ENCODE measurements at places on chromosomes 5 and 9.

GRCh38 chr5:67795781-67796477 is 419.6 kb upstream of the PIK3R1 start:
- DNase-seq: no peak

- DNase-seq: no peak
These were observed 217.9 kb upstream of the KLF4 start for GRCh38 chr9:107707428-107707837.

DNA sequence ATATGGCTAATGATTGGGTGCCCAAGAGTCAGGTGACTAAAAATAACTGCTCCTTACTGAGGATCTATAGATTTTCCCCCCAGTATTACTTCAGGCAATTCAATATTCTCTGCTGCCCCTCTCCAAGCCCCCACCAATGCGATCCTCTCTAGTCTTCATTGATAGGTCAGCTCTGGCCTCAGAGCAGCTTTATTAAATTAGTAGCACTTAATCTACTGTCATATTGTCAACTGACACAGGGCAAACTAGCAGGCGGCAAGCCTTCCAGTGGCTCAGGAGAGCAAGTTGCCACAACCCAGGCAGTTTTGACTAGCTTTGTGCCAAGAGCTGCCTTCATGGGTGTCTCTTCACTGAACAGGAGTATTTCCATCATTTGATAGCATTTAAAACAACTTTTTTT is 462.9 kb downstream of the BNC2 start:
- no peak for DNase-seq

GRCh38 chr5:34765662-34766061 is 73.3 kb upstream of the TTC23L start:
- no peak for DNase-seq

DNA sequence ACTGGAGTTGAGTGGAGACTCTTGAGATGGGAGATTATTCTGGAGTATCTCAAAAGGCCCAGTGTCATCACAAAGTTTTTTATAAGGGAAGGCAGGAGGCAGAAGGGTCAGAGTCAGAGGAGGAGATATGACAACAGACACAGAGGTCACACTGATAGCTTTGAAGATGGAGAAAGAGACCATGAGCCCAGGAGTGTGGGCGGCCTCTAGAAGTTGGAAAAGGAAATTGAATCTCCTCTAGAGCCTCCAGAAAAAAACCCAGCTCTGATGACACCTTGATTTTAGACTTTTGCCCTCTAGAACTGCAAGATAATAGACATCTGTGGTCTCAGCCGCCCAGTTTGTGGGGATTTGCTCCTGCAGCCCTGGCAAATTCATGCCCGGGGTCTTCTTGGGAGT is 64.8 kb upstream of the SPTLC1 start:
- no peak for DNase-seq

GRCh38 chr9:87713278-87713987 is 12.5 kb upstream of the CTSL start:
- no peak for DNase-seq

- DNase-seq: no peak
These were observed 21.2 kb downstream of the UBAP1 start for GRCh38 chr9:34200092-34200491.

- DNase-seq: no peak
These were observed 88.2 kb upstream of the NR3C1 start for GRCh38 chr5:143491646-143492045.

- no peak for DNase-seq
These were observed 19.4 kb upstream of the RHOBTB3 start for GRCh38 chr5:95711501-95712346.

DNA sequence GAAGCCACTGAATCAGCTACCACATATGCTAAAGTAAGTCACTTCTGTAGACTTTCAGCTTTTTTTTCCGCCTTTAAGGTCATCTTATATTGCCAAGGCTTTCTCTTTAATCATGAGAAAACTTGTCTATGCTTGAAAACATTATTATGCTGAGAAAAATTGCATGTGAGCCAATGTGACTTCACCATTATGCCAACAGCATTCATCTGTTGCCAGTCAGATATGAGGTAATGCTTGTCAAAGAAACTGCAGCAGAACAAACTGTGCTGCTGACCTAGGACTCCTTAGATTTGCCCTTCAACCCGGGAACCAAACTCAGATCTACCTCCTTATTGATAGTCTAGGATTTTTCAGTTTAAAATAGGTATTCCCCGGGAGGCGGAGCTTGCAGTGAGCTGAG is 34.3 kb downstream of the SLC44A1 start:
- DNase-seq: no peak

GRCh38 chr9:126554292-126554691 is 59.4 kb upstream of the LMX1B start:
- no peak for DNase-seq

GRCh38 chr5:29218138-29218537 is 1975.3 kb upstream of the CDH6 start:
- peak; percentile 70 for DNase-seq

- no peak for DNase-seq
These were observed 51.3 kb downstream of the ARHGEF37 start for GRCh38 chr5:149632311-149633251.

GRCh38 chr9:78031893-78032729 is 500 bp upstream of the GNAQ start:
- peak; percentile 73 for DNase-seq

- DNase-seq: no peak
These were observed 123.5 kb downstream of the TRIO start for GRCh38 chr5:14266686-14267085.

- no peak for DNase-seq
These were observed 316.8 kb downstream of the BRINP1 start for GRCh38 chr9:119052339-119053030.

- no peak for DNase-seq
These were observed 3.9 kb downstream of the CYFIP2 start for GRCh38 chr5:157269761-157270272.

GRCh38 chr5:30197662-30198061 is 995.8 kb upstream of the CDH6 start:
- DNase-seq: no peak

- no peak for DNase-seq
These were observed 401.4 kb upstream of the KLF4 start for GRCh38 chr9:107890921-107891465.

- no peak for DNase-seq
These were observed 98.2 kb downstream of the CSNK1G3 start for GRCh38 chr5:123610209-123610608.

DNA sequence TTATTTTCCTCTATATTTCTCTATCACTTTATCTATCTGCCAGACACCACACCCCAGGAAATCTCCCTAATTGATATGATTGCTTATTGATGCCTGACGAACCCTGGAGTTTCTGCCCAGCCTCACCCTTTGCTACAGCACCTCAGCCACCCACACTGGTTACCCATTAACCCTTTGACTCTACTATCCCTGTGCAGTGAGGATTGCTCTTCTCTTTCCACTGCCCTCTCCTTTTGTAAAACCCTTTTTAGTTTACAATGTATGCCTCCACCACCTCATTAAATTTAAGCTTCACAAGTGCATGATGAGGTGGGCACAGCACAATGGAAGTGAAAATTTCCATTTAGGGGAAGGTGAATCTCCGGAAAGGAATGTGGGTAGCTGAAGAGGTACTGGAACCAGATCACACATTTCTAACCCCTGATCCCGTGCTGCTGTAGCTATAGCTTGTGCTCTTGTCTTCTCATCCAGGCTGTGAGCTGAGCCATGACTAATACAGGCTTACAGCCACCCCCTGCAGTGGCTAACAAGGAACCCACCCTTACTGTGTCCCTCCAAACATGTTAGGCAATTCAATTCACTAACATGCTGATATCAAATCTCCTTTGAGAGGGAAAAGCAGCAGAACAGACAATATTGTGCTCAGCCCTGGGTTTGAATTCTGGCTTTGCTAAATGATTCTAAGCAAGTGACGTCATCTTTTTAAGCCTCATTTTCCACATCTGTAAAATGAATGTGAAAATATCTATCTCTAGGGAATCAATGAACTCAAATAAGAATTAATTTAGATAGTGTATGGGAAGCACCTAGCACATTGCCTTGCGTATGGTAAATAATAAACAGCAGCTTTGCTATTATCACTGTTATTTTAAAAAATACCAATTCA is 186.9 kb upstream of the TRIM32 start:
- DNase-seq: no peak

DNA sequence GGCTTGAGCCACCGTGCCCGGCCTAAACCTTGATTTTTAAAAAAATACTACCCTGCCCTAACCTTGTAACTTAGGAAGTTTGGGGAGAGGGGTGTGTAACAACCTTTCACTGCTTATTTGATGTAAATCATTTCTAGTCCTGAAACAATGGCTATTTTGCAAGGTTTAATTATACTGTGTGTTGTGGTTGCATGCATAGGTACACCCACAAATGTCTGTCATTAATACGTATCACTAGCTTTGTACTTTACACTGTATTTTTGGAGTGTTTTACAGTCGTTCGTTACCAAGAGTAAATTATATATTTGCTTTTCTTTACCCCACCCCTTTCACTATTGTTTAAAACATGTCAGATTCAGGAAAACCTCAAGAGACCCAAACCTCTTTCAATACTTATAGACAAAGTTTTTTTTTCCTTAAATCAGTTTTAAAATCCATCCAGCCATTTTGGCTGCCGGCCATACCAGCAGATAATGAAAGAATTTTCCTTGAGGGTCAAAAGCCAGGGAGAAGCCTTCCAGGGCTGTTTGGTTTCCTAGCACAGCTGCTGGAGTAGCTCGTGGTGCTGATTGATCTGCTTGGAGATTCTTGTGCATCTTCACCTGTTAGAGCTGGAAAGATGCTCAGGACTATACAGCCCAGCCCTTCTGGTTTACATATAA is 50.7 kb downstream of the DOCK8 start:
- no peak for DNase-seq

DNA sequence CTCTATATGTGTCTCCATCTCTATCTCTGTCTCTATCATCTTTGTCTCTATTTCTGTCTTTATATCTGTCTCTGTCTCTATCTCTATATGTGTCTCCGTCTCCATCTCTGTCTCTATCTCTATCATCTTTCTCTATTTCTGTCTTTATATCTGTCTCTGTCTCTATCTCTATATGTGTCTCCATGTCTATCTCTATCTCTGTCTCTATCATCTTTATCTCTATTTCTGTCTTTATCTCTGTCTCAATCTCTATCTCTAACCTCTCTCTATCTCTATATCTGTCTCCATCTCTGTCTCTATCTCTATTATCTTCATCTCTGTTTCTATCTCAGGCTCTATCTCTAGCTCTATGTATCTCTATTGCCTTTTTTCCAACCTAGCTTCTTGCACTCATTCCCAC is 37.0 kb downstream of the IRX4 start:
- no peak for DNase-seq

- DNase-seq: no peak
These were observed 81.9 kb upstream of the RARS1 start for GRCh38 chr5:168404365-168404764.

DNA sequence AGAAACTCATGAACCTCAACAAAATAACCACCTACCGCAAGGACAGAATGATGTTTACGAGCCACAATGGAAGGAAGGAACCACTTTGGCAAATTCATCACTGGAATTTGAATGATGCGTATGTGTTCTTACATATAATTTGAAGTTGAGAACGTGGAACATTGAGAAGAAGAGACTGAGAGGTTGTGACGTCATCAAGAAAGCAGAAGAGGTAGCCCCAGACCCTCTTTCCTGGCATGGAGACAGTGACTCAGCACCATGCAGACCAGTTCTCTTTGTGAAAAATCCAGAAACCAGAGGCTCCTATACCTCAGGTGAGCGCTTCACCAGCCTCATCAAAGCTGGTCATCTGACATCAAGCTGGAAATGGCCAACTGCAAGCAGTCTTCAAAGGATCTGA is 124.5 kb downstream of the PDZD2 start:
- no peak for DNase-seq

DNA sequence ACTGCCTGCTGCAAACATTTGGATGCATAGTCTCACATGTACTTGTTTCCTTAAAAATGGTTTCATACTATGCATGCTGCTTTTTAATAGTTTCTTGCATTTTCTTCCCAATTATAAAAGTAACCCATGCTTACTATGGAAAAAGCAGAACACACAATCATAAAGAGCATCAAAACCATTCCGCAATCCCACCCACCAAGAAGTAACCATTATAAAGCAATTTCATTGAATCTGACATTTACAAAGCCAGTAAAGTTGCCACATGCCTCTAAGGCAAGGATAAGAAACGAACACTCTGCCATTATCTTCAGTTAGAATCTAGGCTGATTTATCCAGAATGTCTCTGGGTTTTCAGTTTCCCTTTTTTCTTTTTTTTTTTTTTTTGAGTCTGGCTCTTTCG is 92.7 kb upstream of the OSMR start:
- no peak for DNase-seq

DNA sequence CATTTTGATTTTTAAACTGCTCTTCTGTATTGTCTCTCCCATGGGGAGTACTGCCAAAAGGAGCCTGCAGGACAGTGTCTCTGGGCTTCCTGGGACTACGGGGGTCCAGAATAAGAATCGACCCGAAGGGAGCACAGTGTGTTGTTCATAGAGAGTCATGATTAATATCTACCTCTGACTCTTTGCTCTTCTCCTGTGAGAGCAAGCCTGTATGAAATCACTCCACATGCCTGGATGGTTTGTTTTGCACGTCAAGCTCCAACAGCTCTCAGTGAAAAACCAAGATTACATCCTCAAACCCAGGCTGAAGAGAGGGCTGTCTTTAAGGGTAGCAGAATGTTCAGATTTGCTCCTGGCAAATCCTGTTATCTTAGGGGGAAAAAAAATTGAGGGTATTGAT is 1860.0 kb upstream of the WWC1 start:
- no peak for DNase-seq

GRCh38 chr5:61329550-61330128 is 2.4 kb upstream of the ZSWIM6 start:
- DNase-seq: no peak

GRCh38 chr9:37392272-37392671 is 30.2 kb upstream of the GRHPR start:
- DNase-seq: no peak

- no peak for DNase-seq
These were observed 11.7 kb downstream of the CER1 start for GRCh38 chr9:14710804-14711203.

DNA sequence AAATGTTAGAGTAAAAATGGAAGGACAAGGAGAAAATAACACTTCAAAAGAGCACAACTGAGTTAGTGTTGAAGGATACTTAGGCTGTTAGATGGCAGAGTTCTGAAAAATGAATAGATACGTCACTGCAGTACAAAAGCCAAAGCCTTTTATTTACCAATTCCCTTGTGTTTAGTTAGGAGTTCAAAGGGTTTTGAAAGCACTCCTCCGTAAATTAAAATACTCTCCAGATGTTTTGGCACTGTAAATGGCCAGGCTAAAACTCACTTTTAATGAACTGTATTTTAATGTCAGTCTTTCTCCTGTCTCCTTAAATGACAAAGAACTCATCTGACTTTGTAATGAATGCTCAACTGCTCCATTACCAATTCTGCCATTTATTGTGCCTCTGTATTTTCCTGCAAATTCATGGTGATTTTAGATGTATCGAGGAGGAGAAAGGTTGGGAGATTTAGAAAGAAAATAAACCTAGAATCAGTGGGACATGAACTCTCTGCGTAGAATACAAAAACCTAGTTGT is 1727.2 kb downstream of the MAT2B start:
- no peak for DNase-seq

GRCh38 chr5:15864536-15865215 is 314.9 kb downstream of the MARCHF11 start:
- DNase-seq: no peak

GRCh38 chr9:127779136-127779981 is 893 bp upstream of the SH2D3C start:
- no peak for DNase-seq
